Putamen (tissue), 1 donor: ENCODE measurements at places on chromosomes 2 and 18.

- no peak for DNase-seq
These were observed 1.7 kb downstream of the TMBIM1 start for GRCh38 chr2:218290316-218291261.

DNA sequence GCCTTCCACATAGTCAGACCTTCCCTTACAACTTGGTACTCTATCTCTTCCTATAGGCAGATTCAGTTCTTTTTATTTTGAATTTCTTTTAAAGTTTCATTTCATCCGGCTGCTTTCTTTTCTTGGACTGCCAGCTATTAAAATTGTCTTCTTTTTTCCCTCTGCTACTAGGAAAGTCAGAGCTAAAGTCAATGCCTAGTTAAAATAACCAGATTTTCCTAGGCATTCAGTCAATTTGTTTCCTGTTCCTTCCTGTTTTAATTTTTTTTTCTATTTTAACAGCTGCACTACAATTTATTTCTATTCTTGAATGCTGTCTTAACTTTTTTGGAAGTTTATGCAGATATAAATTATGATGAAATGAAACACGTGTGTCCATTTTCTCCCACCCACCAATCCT is 84.8 kb downstream of the EVA1A start:
- DNase-seq = no peak

DNA sequence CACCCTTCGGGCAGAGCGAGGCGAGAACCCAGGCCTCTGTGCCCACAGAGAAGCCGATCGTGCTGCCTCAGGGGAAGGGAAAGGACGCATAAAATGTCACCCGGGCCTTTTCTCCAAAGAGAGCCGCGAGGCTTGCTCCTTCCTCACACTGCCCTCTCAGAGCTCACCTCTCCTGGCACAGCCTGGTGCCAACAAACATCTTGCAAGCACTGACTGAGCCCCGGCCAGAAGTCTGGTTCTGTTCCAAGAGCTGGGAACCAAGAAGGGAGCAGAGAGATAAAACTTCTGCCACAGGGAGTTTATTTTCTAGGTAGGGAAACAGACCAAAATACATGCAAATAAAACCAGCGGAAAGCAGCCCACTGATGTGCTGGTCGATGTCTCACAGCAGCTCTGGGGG is 13.6 kb upstream of the ADI1 start:
- DNase-seq = no peak

DNA sequence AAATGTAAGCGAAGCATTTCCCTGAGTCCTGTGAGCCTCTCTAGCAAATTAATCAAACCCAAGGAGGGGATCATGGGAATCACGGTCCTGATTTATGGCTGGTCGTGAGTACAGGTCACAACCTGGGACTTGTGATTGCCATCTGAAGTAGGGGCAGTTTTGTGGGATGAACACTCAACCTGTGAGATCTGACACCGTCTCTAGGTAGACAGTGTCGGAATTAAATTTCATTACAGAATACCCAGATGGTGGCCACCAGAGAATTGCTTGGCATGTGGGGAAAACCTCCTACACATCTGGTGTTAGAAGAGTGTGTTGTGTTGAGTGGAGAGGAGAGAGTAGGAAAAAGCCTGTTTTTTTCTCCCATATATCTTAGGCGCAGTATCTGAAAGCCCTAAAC is 12.5 kb downstream of the CAPN14 start:
- DNase-seq = no peak

DNA sequence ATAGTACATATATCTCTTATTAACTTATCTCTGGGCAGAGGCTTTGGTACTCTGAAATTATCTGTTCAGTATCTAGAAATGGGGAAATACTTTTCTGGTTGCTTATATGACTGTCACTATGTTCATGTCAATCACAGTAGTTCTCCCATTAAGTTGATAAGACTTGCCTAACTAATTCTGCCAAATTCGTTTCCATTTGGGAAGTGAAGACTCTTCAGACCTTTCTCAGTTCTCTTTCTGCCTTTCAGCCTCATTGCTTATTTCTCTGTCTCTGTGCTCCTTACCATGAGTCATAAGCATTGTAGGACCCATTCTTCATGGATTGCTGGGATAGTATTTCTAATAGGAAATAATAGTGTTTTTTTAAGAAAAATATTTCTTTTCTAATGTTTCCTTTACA is 113.5 kb downstream of the PHLPP1 start:
- DNase-seq = no peak

- DNase-seq = no peak
These were observed 166.6 kb downstream of the RNF144A start for GRCh38 chr2:7083580-7084509.

GRCh38 chr2:10345813-10346212 is 43.1 kb downstream of the HPCAL1 start:
- DNase-seq = no peak

DNA sequence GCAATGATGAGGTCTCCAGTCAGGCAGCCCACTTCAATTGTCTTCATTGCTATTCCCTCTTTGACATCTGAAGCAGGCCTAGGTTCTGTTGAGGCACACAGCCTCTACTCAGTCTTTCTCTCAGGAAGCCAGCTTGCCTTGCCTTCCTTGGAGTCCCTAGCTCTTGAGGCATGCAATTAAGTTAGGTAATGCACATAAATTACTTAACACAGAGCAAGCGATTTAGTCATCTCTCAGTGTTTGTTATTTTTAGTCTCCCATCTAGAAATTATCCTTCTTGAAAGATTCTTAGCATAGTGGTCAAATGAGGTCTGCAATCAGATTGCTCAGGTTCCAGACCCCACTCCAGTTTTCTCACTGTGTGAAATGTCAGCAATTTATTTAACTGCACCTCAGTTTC is 32.0 kb downstream of the SULT1C4 start:
- no peak for DNase-seq

GRCh38 chr18:70025580-70025979 is 77.9 kb upstream of the CD226 start:
- no peak for DNase-seq
